NCI-H446 (cell line): ENCODE measurements at places on chromosomes 13 and 19.

- no peak for DNase-seq
Measured at GRCh38 chr19:19628501-19629134, 598 bp upstream of the LPAR2 start.

DNA sequence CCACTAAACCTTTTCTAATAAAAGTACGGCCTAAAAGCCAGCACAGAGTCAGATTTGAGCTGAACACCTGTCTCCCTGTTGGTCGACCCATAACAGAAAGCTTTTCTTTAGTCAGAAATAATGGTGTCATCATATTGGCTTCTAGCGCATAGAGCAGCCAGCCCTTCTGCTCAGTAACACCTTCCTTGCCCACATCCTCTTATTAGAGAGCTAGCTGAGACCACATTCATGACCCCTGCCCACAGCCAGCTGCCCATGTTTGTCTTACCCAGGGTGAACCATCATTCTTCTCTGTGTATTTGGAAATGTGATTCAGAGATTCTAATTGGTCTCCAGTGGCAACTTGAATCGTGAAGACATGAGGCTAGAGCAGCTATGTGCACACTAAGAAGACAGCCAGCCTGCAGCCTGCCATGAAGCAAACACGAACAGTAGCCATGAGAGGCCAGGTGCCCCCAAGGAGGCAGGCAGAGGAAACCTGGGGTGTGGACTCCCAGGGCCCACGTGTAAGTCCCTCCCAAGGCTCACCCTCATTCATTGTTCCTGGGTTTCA lies 82.3 kb upstream of the PDCD5 start:
- no peak for DNase-seq

GRCh38 chr19:40217027-40217810 lies 965 bp downstream of the TTC9B start:
- no peak for DNase-seq

GRCh38 chr13:68851026-68851425 lies 1256.6 kb upstream of the ATXN8OS start:
- no peak for DNase-seq

- no peak for DNase-seq
Measured at GRCh38 chr19:872266-872951, 12.9 kb downstream of the CFD start.

DNA sequence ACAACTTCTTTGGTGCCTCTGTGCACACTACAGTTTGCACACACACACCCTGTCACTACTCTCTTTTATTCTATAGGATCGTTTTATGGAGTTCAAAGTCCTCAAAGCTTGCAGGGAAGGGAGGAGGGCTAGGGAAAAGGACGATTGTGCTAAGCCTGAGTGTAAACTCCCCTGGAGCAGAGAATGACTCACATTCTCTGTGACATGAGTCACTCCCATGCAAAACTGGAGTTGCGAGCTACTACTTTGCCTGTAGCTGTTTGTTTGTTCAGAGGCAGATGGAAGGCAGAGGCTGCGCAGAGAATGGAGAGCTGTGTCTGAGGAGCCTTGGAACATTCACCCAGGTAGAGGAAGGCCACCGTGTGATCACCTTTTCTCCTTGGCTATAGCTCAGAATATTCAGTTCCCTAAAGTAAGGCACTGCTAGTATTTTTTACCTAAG lies 80.5 kb upstream of the MBNL2 start:
- DNase-seq = peak; percentile 52

DNA sequence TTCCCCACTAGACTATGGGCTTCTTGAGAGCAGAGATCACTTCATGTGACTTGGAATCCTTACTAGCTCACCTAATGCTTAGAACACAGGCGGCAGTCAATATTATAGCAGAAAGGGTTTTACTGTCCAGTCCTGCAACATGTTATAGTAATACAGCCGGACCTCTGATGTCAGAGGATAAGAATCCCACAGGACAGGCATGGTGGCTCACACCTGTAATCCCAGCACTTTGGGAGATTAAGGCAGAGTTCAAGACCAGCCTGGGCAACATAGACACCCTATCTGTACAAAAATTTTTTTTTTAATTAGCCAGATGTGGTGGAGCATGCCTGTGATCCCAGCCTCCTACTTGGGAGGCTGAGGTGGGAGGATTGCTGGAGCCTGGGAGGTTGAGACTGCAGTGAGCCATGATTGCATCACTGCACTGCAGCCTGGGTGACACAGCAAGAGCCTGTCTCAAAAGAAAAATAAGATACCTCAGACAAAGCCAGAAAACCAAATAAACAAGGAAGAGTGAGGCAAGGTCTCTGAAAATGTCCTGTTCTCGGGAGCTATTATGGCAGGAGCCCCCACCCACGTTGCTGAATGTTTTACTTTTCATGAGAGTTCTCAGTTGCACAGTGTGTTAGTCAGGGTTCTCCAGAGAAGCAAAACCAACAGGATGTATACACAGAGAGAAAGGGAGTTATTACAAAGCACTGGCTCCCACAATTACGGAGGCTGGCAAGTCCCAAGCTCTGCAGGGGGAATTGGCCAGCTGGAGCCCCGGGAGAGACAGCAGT lies 100.8 kb downstream of the UBL3 start:
- DNase-seq = no peak

- no peak for DNase-seq
Measured at GRCh38 chr19:54707962-54708361, 16.3 kb upstream of the KIR3DL3 start.

DNA sequence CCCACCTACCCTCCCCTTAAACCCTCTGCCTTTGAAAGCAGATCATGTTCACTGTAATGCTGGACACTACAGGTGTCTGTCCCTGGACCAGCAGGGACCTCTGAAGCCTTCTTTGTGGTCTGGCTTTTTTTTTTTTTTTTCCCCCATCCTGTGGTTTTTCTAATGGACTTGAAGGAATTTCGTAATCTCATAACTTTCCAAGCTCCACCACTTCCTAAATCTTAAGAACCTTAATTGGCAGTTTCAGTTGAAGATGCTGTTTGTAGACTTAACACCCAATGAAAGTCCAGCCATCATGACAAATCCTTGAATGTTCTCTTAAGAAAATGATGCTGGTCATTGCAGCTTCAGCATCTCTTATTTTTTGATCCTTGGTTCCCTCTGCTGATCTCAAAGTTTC lies 45.0 kb upstream of the LRCH1 start:
- DNase-seq = no peak
